ENCODE measurements at places on chromosomes 5 and 9. TPM values are rescaled to one million over a fixed set of nuclear protein-coding genes. Genes with fewer than 3 reads are reported as not detected.

- DNase-seq, result peak; percentile 49
Measured at GRCh38 chr9:114785866-114786650, 19.8 kb downstream of the TNFSF15 start.

DNA sequence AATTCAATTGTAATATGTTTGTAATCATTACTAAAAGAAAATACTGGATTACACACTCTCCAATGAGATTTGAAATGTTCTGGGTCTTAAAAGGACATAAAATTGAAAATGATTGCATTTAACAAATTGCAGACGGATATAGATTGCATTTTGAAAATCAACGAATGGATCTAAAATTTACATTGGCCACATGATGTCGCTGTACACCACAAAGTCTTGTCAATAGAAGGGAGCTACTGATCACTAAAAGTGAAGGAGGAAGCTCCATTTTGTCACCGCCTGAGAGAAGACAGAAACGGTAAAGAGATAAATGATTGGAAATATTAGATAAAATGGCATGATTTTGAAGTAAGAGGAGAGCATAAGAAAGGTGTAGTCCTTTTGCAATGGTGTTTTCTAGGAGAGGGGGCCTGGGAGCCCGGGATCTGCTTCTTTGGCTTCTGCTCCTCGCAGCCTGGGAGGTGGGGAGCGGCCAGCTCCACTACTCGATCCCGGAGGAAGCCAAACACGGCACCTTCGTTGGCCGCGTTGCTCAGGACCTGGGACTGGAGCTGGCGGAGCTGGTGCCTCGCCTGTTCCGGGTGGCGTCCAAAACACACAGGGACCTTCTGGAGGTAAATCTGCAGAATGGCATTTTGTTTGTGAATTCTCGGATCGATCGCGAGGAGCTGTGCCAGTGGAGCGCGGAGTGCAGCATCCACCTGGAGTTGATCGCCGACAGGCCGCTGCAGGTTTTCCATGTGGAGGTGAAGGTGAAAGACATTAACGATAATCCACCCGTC lies at the start of gene PCDHA1:
TSS of gene PCDHA1 (plus strand) at position 236 of the 782 bp plus-strand sequence.
- DNase-seq, result no peak

GRCh38 chr5:171433982-171434676 lies 14.7 kb downstream of the FGF18 start:
- no peak for DNase-seq

The SLC36A2 gene
- total RNA-seq, result not detected

GRCh38 chr9:35579130-35579529 lies 25.9 kb upstream of the TESK1 start:
- DNase-seq, result no peak

- no peak for DNase-seq
Measured at GRCh38 chr9:2023532-2023931, 8.4 kb downstream of the SMARCA2 start.

DNA sequence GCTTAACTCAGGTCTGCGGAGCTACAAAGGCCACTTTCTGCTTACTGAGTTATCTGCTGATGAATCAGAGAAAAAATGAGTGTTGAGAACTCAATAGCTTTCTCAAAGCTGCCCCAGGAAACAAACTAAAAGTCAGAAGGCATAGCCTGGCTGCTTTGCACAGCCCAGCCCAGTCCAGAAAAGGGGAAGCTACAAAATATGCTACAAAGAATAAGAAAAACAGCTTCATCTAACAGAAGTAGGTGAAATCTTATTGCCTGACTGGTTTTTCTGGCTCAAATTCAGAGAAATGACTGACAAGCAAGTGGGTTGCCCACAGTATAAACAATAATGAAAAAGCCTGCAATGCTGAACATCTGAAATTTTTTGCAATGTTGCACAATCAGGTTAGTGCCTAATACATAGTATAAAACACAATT lies 156.2 kb downstream of the PPP2R2B start:
- no peak for DNase-seq

- DNase-seq, result no peak
Measured at GRCh38 chr5:64532212-64532611, 26.4 kb downstream of the RGS7BP start.

- DNase-seq, result no peak
Measured at GRCh38 chr5:56290378-56291078, 57.4 kb upstream of the ANKRD55 start.

The THOC3 gene
- total RNA-seq, result 42.8 TPM

GRCh38 chr9:437574-438001 lies 222.9 kb downstream of the DOCK8 start:
- peak; percentile 15 for DNase-seq

DNA sequence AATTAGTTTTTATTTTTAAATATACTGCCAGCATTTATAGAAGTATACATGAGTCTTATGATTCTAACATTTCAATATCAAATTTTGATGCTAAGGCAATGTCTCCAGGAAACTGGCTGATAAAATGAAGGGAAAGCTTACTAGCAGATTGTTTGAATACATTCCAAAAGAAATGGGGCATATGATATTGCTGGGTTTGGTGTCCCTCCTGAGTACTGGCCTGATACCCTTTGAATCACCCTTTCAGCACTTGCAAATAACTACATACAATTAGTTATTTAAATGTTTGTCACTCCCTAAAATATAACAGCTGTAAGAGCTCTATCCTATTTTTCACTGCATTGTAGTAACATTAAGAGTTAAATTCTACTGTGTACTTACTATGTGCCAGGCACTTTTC lies 360.8 kb downstream of the HCN1 start:
- DNase-seq, result no peak

DNA sequence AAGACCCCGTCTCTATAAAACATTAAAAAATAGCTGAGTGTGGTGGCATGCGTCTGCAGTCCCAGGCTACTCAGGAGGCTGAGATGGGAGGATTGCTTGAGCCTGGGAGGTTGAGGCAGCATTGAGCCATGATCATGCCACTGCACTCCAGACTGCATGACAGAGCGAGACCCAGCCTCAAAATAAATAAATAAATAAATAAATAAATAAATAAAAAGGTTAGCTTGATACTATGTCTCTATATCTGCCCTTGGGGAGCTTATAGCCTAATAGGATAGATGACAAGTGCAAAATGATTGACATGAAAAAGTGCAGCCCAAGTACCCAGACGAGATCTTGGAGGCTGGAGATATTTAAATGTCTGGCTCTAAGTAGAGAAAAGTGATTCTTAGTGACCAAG lies 122.6 kb downstream of the PDE4D start:
- DNase-seq, result no peak

The SHB gene
- total RNA-seq, result 20.0 TPM

The RPS14 gene
- 8,677 TPM for total RNA-seq

The CENPH gene
- 64.3 TPM for total RNA-seq

- no peak for DNase-seq
Measured at GRCh38 chr9:13291718-13292117, 12.2 kb upstream of the MPDZ start.

DNA sequence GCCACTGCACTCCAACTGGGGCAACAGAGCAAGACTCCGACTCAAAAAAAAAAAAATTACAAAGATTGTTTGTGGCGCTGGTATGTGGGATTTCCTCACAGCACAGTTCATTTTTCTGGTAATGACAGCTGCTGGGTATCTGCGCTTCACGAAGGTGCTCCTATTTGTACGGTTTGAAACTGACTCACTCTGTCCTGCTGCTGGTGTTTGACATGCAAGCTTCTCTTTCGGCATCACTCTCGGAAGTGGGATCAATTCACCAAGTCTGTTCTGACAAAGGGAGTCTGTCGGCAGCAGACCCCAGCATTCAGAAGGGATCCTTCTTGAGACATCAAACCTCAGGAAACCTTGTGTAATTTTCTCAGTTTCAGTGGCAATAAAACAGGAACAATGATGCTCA lies 26.3 kb downstream of the MAML1 start:
- no peak for DNase-seq

DNA sequence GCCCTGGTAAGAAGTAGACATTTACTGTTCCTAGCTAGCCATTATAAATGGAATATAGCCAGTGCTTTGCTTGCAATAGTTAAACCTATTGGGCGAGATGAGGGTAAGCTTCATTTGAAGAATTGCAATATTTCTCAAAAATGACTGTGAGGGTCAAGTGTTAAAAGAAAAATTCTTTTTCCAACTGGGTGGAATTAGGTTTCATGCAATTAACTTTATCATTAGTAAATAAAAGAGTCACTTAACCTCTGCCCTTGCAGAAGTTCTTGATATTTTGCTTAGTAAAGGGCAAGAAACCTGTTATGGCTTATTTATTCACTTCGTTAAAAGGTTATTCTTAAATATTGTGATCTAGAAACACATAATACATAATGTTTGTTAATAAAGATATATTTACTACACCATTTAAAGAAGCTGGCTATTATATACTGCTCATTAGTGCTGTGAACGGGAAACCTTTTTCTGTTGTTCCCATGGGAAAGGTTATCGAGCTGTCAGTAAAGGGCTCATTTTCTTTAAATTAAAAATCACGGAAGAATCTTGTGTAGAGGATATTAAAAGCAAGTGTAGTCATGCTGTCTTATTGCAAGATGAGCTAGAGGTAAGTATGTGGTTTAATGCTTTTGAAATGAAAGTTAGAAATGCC lies 370.5 kb downstream of the CSNK1G3 start:
- no peak for DNase-seq

GRCh38 chr5:95823218-95823737 lies 752 bp upstream of the GLRX start:
- DNase-seq, result no peak

The ALDH1B1 gene
- 79.0 TPM for total RNA-seq

- no peak for DNase-seq
Measured at GRCh38 chr5:165617491-165617890, 2112.1 kb downstream of the MAT2B start.

GRCh38 chr9:127053057-127053821 lies 69.2 kb downstream of the ANGPTL2 start:
- DNase-seq, result no peak

GRCh38 chr9:81535542-81536241 lies 153.7 kb downstream of the TLE1 start:
- no peak for DNase-seq

The KIF4B gene
- 0.10 TPM for total RNA-seq

DNA sequence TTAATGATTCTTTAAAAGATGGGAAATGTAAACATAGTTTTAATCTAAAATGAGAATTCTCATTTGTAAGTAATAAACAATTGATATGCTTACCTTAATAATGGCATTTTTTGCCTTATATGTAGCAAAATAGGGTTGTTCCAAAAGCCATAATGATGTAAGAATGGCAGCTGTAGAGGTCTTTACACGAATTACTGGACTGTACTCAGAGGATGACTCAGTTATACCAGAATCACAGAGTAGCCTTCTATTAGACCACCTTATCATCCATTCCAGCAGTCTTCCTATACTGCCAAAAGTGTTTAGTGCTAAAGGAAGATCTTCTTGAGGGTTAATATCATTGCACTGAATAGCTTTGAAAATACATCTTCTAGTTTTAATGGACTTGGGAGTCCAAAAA lies 66.5 kb downstream of the CPLANE1 start:
- DNase-seq, result no peak

GRCh38 chr5:35554016-35554415 lies 63.6 kb upstream of the SPEF2 start:
- no peak for DNase-seq

- DNase-seq, result no peak
Measured at GRCh38 chr5:14737291-14737690, 72.8 kb downstream of the OTULIN start.

The FAM114A2 gene
- total RNA-seq, result 36.1 TPM

- peak; percentile 19 for DNase-seq
Measured at GRCh38 chr9:108386859-108387384, 468.9 kb downstream of the ACTL7B start.

DNA sequence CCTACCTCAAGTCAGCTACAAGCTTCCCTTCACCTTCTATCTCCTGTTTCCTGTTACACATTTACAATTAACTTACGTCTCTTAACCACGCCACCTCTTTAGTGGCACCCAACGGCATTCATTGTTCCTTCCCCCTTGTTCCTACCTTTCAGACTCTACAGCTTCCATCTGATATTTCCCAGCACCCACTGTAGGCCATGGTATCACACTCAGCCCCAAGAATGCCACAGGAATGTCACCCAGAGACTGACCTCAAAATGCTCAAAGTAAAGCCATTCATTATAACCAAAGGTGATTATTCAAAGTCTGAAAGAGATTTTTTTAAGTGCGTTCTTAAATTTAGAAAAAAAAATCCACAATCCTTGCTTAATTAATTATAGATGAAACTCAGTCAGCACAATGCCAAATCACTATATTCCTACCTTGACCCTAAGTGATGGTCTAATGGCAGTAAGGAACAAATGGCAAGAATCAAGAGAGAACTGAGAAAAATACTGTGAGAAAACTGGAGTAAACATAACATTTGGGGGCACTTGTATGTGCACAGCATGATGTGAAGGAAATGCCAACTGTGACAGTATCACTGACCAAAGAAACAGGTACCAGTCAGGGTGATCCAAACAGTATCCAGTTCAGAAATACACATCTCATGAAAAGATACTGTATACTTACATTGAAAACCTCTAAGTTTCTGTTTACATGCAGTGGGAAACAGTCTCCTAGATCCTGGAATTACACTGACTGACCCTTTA lies 52.1 kb downstream of the CTNND2 start:
- no peak for DNase-seq

- DNase-seq, result no peak
Measured at GRCh38 chr9:38027714-38028113, 41.3 kb downstream of the SHB start.

GRCh38 chr5:57450991-57451876 lies 31.4 kb downstream of the ACTBL2 start:
- DNase-seq, result peak; percentile 24

- no peak for DNase-seq
Measured at GRCh38 chr5:147578228-147579024, 68.6 kb upstream of the DPYSL3 start.

The C5orf58 gene
- total RNA-seq, result not detected

The PDE6A gene
- total RNA-seq, result not detected

GRCh38 chr9:97479496-97480159 lies 21.8 kb upstream of the TMOD1 start:
- no peak for DNase-seq

GRCh38 chr5:128407944-128408343 lies 130.1 kb downstream of the FBN2 start:
- DNase-seq, result no peak

- DNase-seq, result no peak
Measured at GRCh38 chr9:83030391-83031107, 32.4 kb downstream of the RASEF start.

GRCh38 chr5:181218795-181219124 lies 4.3 kb upstream of the TRIM41 start:
- DNase-seq, result no peak

DNA sequence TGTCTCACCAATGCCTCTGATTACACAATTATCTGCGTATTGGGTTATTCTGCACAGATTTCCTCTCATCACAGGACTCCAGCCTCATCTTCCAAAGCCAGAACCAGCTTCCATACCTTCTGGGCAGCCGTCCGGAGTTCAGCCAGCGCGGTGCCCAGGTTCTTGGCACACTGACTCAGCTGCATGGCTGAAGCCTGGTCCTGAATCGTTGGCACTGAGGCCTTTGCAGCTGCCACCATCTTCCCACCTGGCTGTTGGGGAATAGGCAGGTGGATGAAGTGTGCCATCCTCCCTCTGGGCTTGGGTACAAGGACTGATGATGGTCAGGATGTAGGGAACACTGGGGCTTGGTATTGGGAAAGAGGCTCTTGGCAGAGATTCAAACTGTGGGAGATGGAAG lies 17.9 kb downstream of the TLN1 start:
- no peak for DNase-seq

GRCh38 chr5:38148021-38148625 lies 110.2 kb upstream of the EGFLAM start:
- no peak for DNase-seq
